Uterus (tissue), 4 donors: ENCODE measurements at places on chromosomes 3 and 15. TPM values are rescaled to one million over a fixed set of nuclear protein-coding genes. Genes with fewer than 3 reads are reported as not detected.

DNA sequence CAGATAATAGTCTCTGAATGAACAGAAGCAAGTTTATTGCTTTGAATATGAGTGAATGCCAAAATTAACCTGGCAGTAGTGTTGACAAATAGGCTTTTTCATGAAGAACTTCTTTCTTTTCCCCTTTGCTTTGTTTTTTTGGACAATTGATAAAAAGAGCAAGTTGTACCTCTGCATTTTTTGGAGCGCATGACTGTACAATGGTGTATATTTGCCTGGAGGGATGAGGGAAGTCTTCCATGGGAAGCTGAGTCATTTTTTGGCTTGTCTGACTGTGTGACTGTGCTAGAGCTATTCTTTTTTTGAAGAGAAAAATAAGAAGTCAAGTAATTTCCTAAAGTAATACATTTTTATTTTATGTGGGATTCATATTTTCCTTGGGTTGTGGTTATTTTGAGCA, 186.9 kb downstream of the KLHL25 start:
- DNase-seq = no peak

DNA sequence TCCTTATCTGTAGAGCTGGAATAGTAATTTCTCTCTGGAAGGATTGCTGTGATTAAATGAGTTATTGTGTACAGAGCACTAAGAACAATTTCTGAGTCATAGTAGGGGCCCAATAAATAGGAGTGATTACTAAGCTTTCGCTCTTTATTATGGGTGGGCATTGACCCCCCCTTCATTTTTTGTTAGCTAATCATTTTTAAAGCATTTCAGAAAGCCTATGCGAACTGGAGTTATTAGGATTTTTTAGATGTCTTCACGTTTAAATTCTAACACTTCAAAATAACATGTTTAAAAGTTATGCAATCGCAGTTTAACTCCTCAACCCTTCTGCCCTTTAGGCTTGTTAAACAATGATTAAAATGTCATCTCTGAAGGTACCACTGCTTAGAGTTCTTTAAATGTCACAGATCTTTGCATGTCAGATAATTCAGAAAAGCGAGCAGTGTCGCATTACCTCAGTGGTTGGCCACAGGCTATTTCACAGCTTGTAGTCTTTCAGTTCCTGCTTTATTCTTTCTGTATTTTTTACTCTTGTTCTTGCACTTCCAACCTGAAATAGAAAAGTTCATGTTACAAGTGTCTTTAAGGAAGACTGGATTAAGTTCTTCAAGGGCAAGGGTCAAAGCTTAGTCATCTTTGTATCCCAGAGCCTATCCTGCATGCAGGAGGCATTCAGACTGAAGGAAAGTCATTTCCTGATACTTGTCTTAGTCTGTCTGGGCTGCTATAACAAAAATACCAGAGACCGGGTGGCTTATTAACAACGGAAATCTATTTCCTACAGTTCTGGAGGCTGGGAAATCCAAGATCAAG, 102.9 kb downstream of the FNDC3B start:
- no peak for DNase-seq

DNA sequence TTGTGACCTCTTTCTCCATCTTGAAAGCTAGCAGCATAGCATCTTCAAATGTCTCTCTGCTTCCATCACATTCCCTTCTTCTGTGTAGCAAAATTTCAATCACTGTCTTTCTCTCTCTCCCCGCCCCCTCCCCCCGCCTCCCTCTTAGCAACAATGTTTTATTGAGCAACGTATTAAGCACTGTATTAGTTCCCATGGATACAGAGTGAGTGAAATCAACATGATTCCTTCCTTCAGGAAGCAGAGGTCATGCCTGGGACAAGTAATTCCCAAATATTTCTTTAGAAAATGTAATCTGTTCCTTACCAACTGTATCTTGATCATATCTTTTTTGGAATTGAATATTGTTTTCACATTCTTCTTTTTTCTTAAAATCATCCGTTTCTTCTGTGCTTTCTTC, 373.7 kb upstream of the NECTIN3 start:
- no peak for DNase-seq

- DNase-seq = no peak
Measured at GRCh38 chr3:106913111-106913698, 464.0 kb upstream of the CCDC54 start.

DNA sequence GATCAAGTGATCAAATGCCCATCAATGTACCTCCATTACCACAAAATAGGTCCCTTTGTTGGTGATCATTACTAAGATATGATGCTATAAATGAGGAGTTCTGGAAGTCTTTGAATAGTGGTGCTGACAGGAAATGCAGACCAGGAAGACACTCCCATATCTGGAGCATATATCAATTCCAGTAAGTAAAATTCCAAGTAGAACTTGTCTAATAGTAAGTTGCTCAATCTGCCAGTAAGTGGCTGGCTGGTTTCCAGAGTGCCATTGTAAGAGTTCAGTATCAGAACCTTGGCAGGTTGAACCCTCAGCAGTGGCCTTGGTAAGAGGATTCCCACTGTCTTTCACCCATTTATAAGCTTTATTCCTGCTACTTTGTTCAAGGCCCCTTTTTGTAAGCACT, 379.9 kb upstream of the RBMS3 start:
- DNase-seq = no peak

- DNase-seq = no peak
Measured at GRCh38 chr3:183359036-183359435, 69.4 kb downstream of the MCF2L2 start.

GRCh38 chr15:95041297-95041696, 809.9 kb downstream of the MCTP2 start:
- no peak for DNase-seq

GRCh38 chr15:70632491-70633102, 130.8 kb downstream of the UACA start:
- no peak for DNase-seq

DNA sequence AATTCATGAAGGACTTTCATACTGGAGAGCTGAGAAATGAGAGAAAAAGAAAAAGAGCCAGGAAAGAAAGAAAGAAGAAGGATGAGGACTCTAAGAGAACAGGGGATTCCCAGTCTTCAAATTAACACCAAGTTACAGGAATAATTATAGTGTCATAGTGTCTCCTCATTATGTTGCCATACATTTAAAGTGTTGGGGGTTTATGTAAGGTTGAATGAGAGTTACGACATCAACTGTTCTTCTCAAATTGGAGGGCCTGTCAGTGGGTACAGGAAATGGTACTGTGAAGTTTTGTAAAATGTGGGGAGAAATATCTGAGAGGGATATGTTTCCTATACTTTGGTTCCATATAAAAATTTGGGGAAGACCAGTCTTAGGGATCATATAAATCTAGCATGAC, 12.3 kb upstream of the CD200 start:
- DNase-seq = no peak

- DNase-seq = no peak
Measured at GRCh38 chr3:194087995-194088855, 47.7 kb upstream of the HES1 start.

GRCh38 chr3:6542795-6543194, 318.1 kb upstream of the GRM7 start:
- DNase-seq = no peak

DNA sequence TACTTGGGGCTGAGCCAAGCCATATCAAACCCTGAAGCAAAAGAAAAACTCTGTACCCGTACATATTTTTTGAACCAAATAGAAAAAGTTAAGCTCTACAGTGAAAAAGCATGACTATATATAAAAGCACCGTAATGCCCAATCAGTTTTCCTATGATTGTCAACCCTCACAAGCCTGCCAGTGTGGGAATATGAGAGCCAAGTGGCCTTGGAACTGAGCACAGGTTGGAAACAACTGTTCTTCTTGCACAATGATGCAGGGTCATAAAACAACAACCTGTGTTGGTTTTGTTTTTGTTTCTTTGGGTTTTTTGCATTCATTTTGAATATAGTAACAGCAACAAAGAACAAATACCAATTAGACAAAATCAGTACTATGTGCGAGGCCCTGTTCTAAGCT, 3.5 kb upstream of the ERC2 start:
- no peak for DNase-seq

GRCh38 chr3:126078866-126079265, 5.1 kb downstream of the SLC41A3 start:
- DNase-seq = no peak

GRCh38 chr3:140863580-140864009, 78.0 kb upstream of the SLC25A36 start:
- peak; percentile 42 for DNase-seq

- DNase-seq = no peak
Measured at GRCh38 chr15:33768670-33769190, 199.6 kb upstream of the CHRM5 start.

- DNase-seq = no peak
Measured at GRCh38 chr15:70469651-70470555, 293.5 kb downstream of the UACA start.

GRCh38 chr3:40304352-40304751, 5.2 kb upstream of the EIF1B start:
- DNase-seq = no peak

GRCh38 chr3:10518506-10519150, 13.2 kb upstream of the ATP2B2 start:
- peak; percentile 13 for DNase-seq

DNA sequence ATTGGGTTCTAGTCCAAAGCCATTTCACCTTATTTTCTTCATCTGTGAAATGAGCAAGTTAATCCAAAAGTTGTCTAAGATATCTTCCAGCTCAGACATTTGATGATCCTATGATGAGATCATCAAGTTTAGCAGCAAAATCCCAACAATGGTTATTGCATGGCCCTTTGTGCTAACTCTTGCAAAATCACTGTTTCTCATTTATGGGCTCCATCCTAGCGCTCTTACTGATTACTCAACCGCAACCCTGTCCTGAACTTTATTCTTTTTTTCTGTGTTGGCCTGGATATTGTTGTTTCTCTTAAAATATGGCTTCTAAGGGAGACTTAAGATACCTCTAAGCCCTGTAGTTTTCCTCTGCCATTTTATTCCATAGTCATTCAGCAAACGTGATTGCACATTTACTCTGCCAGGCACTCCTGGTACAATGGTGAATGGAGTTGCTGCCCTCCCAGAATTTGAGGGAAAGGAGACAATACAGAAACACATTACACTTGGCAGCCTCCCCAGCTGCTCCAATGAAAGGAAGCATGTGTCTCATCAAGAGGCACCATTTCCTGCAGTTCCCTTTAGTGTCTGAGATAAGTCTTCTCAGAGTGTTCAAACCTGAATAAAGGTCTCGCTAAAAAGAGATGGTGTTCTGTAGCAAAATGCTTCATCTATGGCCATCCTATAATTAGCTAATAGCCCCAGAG, 4.4 kb downstream of the GXYLT2 start:
- peak; percentile 48 for DNase-seq

DNA sequence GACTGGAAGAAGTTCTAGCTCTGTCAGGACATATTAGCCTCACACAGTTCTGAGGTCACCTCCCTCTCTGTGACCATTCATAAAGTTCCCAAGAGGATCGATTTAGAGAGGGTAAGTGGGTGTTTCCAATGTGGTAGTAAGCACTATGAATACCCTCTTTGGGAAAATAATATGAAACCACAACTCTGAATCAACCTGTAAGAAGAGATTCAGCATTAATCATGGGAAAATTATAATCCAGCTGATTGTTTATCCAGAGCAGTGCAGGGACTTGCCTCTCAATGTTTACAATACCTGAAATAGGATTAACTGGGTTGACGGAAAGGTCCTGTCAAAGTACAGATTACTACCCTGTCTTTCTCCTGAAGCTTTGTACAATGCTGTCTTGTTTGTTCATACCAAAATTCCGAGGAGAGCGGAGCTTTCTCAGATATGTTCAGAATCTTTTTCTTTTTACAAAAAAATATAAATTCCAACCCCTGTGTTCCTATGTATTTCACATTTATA, 302.9 kb upstream of the DPPA4 start:
- no peak for DNase-seq

DNA sequence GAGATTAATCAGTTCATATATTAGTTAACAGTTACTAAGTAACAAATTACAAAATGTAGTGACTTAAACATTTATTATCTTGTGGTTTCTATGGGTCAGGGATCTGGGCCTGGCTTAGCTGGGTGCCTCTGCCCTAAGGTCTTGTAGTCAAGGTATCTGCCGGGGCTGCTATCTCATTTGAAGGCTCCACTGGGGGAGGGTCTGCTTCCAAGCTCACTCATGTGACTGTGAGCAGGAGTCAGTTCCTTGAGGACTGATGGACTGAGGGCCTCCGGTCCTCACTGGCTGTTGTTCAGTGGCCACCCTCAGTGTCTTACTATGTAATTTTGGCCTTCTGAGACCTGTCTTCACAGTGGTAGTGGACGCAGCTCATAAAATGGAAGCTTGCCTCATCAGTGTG, 135.9 kb upstream of the PLXNA1 start:
- DNase-seq = no peak

DNA sequence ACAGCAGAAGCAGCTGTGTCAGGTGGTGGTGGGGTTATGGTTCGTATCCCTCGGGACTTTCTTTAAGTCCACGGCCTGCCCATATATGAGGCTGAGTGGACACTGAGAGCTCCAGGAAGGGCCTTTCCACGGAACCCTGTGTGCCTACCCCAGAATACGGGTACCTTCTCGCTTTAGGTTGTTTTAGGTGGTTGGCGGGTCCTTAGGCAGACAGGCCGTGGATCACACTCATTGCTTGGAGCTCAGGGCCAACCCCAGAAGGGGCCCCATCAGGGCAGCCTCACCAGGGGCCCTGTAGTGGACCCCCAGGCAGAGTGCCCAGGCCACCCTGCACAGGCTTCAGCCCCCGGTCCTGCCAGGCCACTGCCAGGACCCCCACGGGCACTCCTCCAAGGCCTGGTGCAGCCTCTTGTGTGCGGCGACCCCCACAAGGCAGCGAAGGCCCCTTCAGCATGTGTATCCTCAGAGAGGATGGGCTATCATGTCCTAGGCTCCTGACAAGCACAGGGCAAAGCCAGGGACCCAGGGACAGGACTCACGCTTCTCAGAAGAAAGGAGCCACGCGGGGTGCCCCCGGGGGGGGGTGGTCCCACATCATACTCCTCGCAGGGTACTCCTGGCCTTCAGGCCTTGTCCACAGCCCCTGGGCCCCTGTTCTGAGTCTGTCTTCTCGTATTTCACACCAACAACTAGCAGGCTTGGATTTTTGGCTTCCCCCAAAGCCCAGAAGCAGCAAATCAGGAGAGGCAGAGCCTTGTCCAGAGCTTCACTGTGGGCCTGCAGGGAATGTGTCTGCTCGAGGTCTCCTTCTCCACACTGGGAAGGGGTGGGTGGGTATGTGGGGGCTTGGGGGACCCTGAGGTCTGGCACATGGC, 93.4 kb downstream of the LRRK1 start:
- peak; percentile 9 for DNase-seq

GRCh38 chr15:85316244-85316934, 64.0 kb upstream of the AKAP13 start:
- no peak for DNase-seq

DNA sequence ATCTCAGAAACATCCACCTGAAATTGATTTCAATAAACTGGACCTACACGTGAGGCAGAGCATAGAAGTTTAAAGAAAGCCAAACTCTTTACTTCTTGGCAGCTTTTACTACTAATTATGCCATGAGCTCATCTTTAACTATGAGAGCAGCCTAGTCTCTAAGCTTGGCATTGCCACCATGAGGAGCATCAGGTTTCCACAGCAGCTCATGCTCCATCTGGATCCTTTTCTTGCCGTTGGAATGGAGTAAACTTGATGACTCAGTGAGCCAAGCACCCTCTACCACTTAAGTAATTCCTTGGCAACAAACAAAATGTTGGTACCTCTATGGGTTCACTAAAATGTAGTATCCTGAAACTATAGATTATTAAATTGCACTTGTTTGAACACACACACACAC, 583.2 kb downstream of the EPHA3 start:
- no peak for DNase-seq

GRCh38 chr15:76398317-76399104, 61.9 kb downstream of the ISL2 start:
- DNase-seq = no peak

Gene ITIH3
- total RNA-seq = 11.8 TPM

Gene ARPIN
- 29.4 TPM for total RNA-seq

Gene KNG1
- total RNA-seq = not detected

Gene ERICH6
- not detected for total RNA-seq

Gene SLC22A14
- total RNA-seq = 0.28 TPM

Gene ZBTB47
- 29.1 TPM for total RNA-seq

Gene HCN4
- not detected for total RNA-seq
